Activated CD4-positive, alpha-beta T cell treated with anti-CD3 and anti-CD28 coated beads for 36 hours (primary cell): ENCODE measurements at places on chromosomes 7 and 10. TPM values are rescaled to one million over a fixed set of nuclear protein-coding genes. Genes with fewer than 3 reads are reported as not detected.

Gene GRID2IP
- 0.11 TPM for total RNA-seq

Gene GJD4
- not detected for total RNA-seq

Gene HNRNPA2B1
- 996 TPM for total RNA-seq

Gene GPNMB
- 0.42 TPM for total RNA-seq

Gene SRRM3
- total RNA-seq = 0.09 TPM

Gene IFIT3
- 19.2 TPM for total RNA-seq

Gene SKIDA1
- total RNA-seq = 0.54 TPM

Gene TMEM26
- not detected for total RNA-seq

Gene TMEM225B
- total RNA-seq = 0.57 TPM

Gene CRTAC1
- total RNA-seq = not detected

Gene MMRN2
- total RNA-seq = not detected

Gene MYO3A
- total RNA-seq = not detected

Gene MNX1
- not detected for total RNA-seq

Gene CYP3A7
- total RNA-seq = not detected

- peak; percentile 84 for DNase-seq
Observed at GRCh38 chr10:13074563-13075451, 25.2 kb upstream of the OPTN start.

GRCh38 chr10:122172361-122173008 lies 98.6 kb upstream of the BTBD16 start:
- no peak for DNase-seq

- DNase-seq = no peak
Observed at GRCh38 chr10:45376371-45376801, 2.4 kb downstream of the ALOX5 start.

- no peak for DNase-seq
Observed at GRCh38 chr7:69091521-69091920, 506.8 kb upstream of the AUTS2 start.

DNA sequence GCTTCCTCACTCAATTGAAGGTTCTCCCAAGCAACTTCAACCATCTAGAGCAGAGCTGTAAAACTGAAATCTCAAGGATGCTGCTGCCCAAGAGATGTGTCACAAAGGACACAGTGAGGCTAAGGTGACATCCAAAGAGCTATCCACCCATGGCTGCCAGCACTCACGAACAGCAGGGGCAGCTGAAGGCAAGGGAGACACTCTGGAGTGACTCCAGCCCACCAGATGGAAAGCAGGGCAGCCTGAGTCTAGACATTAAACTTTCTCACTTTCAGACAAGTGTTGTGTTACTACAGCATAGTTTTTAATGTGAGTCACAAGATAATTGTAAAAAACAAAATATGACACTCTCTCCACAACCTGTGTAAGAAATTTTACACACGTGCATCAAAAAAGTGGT lies 113.5 kb downstream of the LARP4B start:
- DNase-seq = no peak

DNA sequence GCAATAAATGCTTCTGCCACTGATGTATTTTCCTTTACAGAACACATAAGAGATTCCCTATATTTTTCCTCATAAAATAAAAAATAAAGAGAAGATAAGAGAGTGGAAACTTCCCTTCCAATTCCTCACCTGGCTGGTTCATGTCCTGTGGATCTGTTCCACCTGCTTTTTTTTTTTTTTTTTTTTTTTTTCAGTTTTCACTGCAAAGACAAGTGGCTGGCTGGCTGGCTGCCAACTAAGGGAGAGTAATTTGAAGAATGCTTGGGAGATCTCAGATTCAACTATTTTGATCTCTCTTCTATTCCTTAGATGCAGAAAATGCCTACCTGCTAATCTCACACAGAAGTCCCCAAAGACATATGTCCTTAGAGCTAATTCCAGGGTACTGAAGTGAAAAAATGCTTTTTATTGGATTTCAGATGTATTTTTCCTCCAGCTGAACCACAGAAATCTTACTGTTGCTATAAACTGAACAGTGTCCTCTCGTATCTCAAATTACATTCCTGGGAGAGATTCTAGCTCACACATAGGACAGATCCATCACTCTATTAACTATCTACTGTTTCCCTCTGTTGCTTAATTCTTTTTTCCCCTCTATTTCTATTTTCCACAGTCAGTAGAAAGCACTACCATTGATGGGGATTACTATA lies 120.8 kb downstream of the NRCAM start:
- DNase-seq = peak; percentile 18

DNA sequence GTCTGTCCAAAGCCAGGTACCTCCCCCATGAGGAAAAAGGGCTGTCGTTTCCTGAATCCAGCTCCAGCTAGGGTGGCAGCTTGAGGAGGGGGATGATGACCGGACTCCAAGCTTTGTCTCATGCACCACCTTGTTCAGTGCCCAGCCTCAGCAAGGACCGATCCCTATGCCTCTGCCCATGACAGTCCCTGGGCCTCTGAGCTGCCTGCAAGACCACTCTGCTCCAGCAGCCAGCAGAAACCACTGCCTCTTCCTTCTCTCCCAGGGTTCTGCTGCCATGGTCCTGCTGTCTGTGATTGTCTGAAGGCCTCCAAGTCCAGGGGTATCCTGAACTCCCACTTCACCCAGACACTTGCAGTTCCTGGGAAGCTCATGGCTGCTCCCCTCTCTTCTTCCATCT lies 21.3 kb upstream of the GDF10 start:
- DNase-seq = no peak

DNA sequence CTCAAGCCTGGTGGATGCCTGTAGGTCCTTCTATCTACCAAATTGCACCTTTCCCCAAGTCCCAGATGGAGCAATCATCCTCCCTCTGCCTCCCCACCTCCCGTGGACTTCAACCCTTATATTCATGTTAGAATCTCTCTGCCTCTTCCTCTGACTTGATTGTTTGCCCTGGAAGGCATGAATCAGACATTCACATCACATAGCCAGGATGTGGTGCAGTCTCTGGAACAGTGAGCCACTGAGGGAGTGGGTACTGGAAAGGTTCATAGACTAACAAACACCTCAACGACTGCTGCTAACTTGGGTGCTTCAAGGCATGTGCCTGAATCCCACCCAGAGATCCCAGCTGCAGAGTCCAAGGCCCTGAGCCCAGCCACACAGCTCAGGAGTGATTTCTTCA lies 494.0 kb downstream of the TNS3 start:
- no peak for DNase-seq

DNA sequence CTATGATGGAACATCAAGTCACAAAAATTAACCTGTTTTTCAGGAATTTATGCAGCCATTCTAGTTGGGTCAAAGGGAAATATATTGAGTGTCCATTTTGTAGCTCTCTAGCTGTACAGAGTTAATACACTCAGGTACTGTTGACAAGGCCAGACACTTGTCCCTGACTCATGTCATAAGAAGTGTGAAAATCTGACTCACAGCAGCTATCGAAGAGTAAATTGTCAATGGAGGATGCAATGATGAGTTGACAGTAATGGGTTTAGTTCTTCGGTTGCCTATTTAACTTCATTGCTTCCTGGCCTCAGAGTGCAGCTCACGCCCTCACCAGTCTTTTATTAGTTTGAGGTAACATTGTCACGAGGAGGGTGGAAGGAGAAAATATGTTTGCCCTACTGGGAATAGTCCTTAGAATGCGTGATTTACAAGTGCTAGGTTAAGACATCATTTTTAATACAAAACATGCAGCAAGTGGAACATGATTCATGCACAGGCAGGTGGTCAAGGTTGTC lies 255.1 kb downstream of the XPNPEP1 start:
- no peak for DNase-seq

GRCh38 chr10:50577681-50578350 lies 45.9 kb downstream of the SGMS1 start:
- peak; percentile 20 for DNase-seq

DNA sequence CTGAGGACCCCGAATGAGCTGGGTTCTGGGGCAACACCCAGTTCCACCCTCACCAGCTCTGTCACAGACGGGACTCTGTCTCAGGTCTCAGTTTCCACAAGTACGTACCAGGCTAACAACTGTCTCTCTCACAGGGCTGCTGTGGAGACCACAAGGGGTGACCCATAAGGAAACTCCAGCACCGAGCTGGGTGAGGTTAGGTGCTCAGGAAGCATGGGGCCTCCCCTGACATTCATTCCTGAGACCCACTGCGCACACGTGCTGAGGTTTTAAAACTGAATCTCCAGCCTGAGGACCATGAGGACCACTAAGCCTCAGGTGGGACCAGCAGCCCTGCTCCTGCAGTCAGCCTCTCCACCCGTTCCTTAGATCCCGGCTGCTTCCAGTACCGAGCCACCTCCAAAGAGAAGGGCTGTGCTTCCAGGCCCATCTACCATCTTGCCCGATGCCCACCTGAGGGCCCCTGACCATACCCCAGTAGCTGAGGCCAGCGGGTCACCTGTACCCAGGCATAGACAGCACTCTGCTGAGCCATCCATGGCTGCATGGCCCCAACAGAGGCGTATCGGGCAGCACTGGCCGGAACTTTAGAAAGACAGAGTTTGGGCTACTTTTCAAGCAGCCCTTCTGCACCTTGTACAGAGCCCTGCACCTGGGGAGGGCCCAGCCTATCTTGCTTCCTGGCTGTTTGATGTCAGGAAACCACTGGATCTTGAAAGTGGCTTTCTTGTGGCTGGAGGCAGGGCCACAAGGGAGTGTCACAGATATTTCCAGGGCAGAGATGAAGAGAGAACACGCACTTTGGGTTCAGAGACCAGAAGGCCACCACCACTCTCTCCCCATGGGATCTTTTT lies 18.7 kb downstream of the HSPA12A start:
- peak; percentile 45 for DNase-seq

GRCh38 chr10:67596641-67597040 lies 99.4 kb downstream of the CTNNA3 start:
- no peak for DNase-seq

- peak; percentile 89 for DNase-seq
Observed at GRCh38 chr10:110209454-110209925, 2.1 kb downstream of the MXI1 start.

- no peak for DNase-seq
Observed at GRCh38 chr7:41428381-41428780, 274.5 kb downstream of the INHBA start.

- DNase-seq = no peak
Observed at GRCh38 chr7:144784943-144785342, 50.9 kb downstream of the TPK1 start.

DNA sequence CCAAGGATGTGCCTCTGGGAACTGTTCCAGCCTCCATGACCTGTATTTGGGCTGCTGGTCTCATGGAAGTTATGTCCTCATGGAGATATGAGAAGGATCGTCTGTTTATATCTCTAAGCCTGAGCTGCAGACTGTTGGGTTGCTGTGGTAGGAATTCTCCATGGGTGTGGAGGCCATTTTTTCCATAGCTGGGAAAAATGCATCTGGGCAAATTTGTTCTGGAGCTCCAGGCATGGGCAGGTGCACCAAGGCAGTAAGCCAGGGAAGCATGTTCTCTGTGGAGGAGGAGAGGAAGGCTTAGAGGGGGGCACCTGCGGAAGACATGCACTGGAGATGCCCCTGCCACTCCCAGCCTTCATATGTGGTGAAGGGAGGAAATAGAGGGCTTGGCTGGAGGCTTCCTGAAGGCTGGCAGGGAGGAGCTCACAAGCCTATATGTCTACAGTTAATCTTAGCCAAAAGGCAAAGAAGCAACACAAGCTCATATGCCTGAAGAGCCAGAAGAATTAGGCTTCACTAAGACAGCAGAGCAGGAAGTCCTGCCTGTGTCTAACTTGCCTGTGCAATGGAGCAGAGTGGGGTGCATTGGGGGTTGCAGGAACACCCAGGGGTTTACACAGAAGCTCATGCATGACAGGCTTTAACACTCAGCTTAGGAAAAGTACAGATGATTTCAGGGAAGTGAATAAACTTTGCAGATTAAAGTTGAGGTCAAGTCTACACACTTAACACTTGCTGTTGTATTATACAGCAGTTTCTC lies 35.1 kb upstream of the CXCL12 start:
- DNase-seq = no peak

DNA sequence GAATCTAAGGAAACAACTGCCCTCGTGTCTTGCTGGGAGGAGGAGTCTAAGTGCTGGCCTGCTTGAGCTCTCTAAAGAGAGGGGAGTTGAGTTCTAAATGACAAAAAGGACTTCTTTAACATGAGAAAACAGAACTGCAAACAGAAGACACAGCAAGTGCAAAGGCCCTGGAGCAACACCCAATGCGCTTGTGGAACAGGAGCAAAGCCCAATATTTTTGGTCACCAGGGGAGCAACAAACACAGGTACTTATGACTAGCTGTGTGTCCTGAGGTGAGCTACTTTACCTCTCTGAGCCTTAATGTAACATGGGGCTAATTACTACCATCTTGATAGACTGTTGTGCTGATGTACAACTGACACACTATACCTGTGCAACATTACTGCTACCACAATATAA lies 634.3 kb downstream of the PARD3 start:
- DNase-seq = no peak

- DNase-seq = no peak
Observed at GRCh38 chr7:126228356-126229061, 1024.2 kb downstream of the GRM8 start.

GRCh38 chr10:23656735-23657134 lies 217.9 kb downstream of the OTUD1 start:
- no peak for DNase-seq

GRCh38 chr10:30803892-30804322 lies 174.4 kb upstream of the LYZL2 start:
- no peak for DNase-seq

GRCh38 chr7:38858259-38858884 lies 50.6 kb downstream of the VPS41 start:
- DNase-seq = no peak

GRCh38 chr10:117622471-117623184 lies 80.1 kb downstream of the EMX2 start:
- no peak for DNase-seq

GRCh38 chr10:22271786-22272185 lies 44.4 kb upstream of the COMMD3 start:
- peak; percentile 44 for DNase-seq

- DNase-seq = peak; percentile 71
Observed at GRCh38 chr7:96075510-96076349, 246.2 kb downstream of the SLC25A13 start.

- DNase-seq = no peak
Observed at GRCh38 chr10:32151871-32152270, 95.6 kb upstream of the KIF5B start.

- no peak for DNase-seq
Observed at GRCh38 chr10:95756041-95756761, at the start of gene ENTPD1. ENTPD1 (plus strand) TSS chr10:95756163; CDS start chr10:95756240, 77 bp downstream.

- no peak for DNase-seq
Observed at GRCh38 chr7:39594988-39595620, 28.3 kb upstream of the RALA start.

DNA sequence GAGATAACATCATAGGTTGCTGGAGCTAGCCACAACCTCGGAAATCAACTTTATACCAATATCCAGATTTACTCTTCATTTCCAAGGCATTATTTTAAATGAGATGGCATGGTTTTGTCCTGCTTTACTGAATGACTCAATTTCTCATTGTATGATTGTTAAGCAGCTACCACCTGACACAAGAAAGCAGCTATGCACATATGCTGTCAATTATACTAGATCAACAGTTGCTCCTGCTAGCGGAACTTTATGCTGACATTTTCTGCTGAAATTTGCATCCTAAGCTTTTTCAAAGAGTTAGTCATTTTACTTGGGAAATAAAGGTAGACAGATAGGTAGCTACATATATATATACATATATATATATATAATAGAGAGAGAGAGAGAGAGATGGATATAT lies 8.9 kb upstream of the CH25H start:
- DNase-seq = no peak
